ENCODE measurements at places on chromosomes 7 and 10.

- peak; percentile 38 for DNase-seq
Observed at GRCh38 chr10:46091828-46092523, 45.9 kb upstream of the MSMB start.

DNA sequence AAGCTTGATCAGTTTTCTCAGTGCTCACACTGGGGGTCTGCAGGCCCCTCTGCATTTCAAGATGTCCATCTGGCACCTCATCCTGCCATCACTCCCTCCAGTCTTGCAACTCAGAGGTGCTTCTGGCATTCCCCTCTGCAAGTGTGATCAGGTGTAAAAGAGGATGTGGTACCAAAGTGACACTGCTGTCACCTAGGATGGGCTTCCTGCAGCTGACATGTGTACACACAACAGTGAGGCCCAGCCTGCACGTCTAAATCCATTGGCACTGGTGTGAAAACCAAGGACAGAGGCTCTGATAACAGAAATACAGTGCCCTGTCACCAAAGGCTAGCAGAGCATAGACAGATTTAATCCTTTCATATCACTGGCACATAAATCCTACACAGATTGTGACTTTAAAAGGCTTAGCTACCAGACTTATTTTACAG, 162.5 kb upstream of the CELF2 start:
- DNase-seq = no peak

DNA sequence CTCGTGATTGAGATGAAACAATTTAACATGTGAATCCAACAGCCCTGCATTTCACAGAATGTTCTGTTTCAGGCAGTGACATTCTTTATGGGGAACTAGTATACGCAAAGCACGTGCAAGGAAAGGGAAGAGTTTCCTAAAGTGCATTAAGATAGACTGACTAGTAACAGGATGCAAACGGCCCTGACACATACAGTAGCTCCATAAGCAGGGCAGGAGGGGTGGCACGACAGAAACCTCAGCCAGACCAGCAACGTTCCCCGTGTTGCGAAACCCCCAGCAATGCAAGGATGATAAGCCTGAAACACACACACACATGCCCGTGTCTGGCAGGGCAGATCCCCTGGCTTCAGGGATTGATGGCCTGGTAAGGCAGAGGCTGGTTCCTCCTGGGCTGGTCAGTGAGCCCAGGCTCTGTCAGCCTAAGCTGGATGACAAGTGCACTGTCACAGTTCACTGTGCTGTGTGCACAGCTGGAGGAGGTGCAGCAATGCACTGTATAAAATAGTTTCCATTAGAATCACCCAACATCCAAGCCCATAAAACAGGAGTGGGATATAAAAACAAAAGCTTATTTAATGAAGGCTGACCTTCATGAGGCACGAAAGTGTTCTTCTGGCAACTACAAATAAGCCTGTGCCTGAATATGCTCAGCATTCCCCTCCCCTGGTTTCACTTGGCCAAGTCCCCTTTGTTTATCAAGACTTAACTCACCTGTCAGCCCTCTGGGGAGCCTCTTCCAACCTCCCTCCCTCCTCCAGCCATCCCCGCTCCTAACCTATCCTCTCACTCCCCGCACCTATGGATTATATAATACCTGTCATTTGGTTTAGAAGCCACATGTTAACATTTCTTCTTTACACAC, 88.8 kb downstream of the GSAP start:
- no peak for DNase-seq

- DNase-seq = no peak
Observed at GRCh38 chr7:128692623-128693270, 20.7 kb downstream of the GARIN1A start.

DNA sequence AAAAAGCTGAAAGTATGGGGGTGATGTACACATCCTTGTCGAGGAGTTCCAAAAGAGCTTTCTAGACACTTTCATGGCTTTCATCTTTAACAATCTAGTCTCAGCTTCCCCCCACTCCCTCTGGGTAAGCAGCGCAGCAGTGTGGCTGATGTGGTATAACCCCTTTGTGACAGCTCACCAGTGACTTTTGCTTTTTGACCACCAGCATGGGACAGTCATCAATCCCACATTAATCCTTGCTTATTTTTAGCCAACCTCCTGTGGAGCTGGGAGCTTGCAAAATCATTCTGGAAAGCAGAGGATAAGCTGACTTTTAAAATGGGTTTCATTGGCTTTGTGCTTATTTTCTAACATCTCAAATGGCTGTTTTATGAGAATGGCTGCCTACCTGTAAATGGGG, 272.7 kb downstream of the HDAC9 start:
- DNase-seq = no peak

- no peak for DNase-seq
Observed at GRCh38 chr7:127667017-127667670, 15.2 kb downstream of the SND1 start.

- peak; percentile 54 for DNase-seq
Observed at GRCh38 chr7:3092468-3092867, 48.8 kb upstream of the CARD11 start.

DNA sequence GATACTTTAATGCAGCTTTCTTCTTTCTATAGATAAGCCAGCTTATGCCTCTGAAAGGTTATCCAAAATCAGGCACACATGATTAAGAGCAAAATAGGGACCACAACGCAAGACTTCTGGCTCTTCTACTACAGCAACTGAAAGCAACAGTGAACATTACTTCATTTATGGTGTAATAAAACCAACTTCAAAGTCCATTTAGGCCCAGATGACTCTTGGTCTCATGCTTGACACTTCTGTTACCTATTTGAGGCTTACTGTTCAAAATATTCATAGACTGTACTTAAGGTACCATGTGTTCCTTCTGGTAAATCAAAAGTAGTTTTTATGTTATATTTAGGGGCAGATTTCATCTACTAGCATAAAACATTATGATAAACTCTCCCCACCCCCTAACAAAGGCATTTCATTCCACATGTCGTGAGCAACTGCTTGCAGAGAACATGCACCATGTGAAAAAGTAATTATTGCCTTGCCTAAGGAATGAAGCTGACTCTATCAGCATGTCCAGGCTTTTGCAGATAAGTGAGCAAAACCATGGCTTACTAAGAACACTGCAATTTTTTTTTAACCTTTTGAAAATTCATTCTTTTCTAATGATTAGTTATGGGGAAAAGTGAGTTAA, 154.9 kb upstream of the ITGB1 start:
- no peak for DNase-seq

GRCh38 chr10:88249450-88249849, 333.7 kb downstream of the RNLS start:
- no peak for DNase-seq

GRCh38 chr7:142873871-142874270, 11.7 kb downstream of the TRPV6 start:
- DNase-seq = no peak

DNA sequence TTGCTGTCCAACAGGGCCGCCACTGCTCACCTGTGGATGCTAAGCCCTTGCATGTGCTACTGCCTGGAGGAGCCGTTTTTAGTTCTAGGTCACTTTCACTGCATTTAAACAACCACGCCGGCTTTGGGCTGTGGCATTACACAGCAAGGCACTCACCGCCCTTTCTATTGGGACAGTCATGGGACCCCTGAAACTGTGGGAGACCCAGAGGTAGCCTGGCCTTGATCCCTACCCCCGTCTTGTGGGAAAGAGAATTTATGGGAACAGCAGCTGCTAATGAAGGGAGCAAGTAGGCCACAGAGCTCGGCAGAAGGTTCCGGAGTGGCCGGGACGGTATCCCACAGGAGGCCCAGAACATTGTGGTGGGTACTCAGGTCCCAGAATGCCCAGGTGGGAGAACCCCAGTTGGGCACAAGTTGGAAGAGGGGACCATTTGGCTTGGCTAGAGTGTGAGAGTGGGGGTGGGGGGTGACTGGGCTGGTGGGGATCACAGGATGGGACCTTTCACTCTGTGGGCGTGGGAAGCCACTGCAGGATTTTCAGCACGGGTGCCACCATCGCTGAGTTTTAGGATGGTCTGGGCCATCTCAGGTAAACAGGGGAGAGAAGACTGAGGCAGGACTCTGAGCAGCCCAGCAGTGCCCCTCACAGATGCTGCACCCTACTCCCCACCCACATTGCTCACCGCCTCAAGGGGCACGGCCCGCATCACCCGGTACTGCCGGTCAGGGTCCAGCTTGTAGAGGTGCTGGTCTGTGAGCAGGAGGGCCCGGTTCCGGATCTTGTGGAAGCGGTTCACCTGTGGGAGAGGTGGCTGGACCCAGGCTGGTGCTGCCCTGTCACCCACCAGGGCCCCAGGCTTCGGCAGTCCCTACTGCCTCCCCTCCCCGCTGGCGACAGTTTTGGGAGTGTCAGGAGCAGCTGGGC, 15.2 kb downstream of the MYO1G start:
- no peak for DNase-seq

- DNase-seq = no peak
Observed at GRCh38 chr7:131883769-131884168, 327.3 kb upstream of the PODXL start.

- DNase-seq = no peak
Observed at GRCh38 chr7:158128572-158128971, 459.1 kb downstream of the PTPRN2 start.

DNA sequence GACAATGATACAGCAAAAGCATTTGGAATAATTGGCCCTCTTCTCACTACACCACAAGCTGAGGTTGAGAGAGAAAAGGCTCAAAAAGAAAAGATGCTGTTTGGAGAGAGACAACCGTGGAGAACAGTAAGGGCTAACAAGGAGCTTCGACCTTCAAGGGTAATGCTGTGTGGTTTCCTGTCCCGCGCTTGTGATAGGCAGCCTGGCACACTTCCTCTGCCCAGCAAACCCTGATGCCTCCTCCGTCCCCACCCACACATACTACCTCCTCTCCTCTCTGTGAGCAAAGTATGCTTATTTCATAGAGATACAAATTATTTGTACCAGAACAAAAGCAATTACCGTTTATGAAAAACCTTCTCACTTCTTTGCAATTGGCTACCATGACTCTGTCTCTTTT, 755.4 kb downstream of the KCNMA1 start:
- no peak for DNase-seq

DNA sequence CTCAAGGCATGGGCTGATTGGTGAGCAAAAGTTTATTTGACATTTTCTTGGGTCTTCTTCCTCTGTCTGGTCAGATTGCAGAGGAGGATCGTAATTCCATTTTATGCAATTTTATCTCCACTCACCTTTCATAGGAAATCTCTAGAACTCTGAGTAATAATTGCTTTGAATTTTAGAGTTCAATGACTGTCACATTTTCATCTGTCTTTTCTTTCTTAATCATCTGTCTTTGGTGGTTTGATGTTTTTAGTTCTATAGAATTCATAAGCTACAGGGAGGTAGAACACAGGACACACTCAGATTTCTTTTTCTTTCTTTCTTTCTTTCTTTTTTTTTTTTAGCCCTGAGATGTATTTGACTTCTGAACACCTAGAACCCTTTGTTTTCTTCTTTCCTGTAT, 11.6 kb downstream of the GATA3 start:
- no peak for DNase-seq

DNA sequence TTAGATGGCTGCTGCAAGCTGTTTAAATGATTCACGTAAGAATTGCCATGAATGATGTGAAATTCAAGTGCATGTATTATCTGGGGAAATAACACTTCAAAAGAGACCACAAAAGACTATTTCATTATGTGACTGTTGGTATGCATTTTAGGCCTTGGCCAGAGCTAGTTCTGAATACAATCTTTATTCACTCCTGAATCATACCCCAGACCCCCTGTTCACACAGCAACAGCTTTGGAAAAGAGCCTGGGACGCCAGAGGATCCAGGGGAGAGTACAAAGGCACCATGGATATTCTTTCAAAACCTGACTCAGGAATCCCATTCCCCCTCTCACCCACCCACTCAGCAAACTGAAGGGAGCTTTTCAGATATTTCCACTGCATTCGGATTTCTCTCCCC, 377.1 kb upstream of the DPP6 start:
- no peak for DNase-seq

GRCh38 chr7:66359656-66360211, 154.6 kb downstream of the TPST1 start:
- peak; percentile 36 for DNase-seq

GRCh38 chr10:71285180-71285545, 33.9 kb upstream of the SLC29A3 start:
- peak; percentile 76 for DNase-seq

GRCh38 chr7:45708046-45708950, 134.1 kb downstream of the ADCY1 start:
- DNase-seq = no peak

- DNase-seq = no peak
Observed at GRCh38 chr10:76974017-76974691, 663.5 kb downstream of the KCNMA1 start.

GRCh38 chr10:1903982-1904381, 166.7 kb upstream of the ADARB2 start:
- no peak for DNase-seq

DNA sequence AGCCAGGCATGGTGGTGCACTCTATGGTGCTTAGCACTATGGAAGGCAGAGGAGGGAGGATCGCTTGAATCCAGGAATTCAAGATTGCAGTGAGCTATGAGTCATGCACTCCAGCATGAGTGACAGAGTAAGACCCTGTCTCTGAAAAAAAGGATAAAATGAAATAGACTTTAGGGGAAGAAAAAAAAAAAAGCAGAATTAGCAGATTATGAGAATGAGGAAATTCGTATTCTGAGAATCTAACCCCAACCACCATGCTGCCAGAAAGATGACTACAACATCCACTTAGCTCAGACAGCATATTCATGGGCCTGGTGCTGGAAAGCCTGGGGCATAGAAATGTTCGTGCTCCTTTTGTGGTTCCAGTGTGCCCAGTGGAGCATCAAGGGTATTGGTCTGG, 63.3 kb downstream of the TMEM26 start:
- DNase-seq = no peak

- DNase-seq = no peak
Observed at GRCh38 chr7:55397617-55398016, 32.5 kb downstream of the LANCL2 start.

DNA sequence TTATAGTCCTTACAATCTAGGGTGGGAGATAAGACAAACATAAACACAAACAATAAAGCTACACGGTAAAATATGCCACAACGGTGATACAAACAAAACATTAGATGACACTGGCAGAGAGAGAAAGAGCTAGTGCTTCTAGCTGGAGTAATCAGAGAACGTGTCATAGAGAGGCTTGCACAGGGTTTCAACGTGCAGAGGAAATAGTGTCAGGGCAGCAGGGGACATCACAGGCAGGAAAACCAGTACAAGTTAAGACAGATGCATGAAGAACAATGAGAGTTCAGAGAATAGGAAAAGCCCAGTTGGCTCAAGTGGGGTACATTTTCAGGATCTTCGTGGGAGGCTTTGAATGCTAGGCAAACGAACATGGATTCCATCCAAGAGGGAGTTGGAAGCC, 91.4 kb downstream of the ZNF438 start:
- no peak for DNase-seq

DNA sequence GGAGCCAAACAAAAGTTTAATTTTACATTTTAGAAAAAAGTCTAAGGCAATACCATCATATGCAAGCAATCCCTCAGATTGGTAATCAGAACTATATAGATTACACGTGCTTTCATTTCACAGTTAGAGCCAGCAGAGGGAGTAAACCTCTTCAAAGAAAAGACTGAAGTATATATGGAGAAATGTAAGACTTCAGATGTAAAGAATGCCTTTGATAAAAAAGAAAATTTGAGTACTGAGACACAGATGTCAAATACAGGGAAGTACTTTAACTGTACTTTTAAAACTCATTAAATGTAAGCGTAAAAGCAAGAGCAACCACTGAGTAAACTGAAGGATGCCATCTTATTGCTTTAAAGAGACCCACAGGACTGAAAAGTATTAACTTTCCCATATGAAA, 101.4 kb upstream of the FAM133B start:
- DNase-seq = no peak

- no peak for DNase-seq
Observed at GRCh38 chr7:77258593-77258992, 59.0 kb upstream of the FGL2 start.
